ENCODE measurements at places on chromosomes 3 and 15.

DNA sequence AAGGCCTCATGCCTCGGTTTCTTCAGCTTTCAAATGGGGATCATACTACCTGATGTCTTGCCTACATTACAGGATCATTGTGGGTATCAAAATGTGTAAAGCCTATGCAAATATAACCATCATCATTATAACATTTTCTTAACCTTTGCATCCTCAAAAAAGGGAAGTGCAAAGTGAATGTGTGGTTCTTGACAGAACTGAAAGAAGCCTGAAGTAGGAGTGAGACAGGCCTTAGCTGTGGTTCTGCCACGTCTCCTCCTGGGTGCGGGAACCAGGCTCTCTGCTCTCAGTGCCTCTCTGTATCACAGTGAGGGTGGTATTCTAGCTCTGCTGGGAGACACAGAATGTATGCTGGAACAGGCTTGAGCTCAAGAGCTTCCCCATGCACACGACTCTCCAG lies 316.9 kb upstream of the ICE2 start:
- DNase-seq, result no peak

- no peak for DNase-seq
These were observed 1.7 kb downstream of the SPCS1 start for GRCh38 chr3:52707585-52707984.

DNA sequence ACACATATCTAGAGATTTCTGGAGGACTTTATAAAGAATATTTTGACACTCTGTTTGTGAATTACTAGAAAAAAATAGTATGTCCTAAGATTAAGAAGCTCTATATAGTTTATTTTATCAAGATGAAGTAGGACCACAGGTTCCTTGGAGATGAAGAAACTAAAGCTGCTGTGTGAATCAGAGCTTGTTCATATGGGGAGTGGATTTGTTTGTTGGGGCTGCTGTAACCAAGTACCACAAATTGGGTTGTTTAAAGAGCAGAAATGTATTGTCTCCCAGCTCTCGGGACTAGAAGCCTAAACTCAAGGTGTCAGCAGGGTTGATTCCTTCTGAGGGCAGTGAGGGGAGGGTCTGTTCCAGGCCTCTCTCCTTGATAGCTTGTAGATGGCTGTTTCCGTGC lies 270.6 kb upstream of the UMPS start:
- no peak for DNase-seq

GRCh38 chr15:101276501-101277037 lies 716 bp downstream of the SELENOS start:
- no peak for DNase-seq

All from stimulated activated CD4-positive, alpha-beta T cell treated with anti-CD3 and anti-CD28 coated beads, TNF-alpha, amount 100 ng/mL, for 4 hours (primary cell).